ENCODE measurements at places on chromosomes 12 and 14.

DNA sequence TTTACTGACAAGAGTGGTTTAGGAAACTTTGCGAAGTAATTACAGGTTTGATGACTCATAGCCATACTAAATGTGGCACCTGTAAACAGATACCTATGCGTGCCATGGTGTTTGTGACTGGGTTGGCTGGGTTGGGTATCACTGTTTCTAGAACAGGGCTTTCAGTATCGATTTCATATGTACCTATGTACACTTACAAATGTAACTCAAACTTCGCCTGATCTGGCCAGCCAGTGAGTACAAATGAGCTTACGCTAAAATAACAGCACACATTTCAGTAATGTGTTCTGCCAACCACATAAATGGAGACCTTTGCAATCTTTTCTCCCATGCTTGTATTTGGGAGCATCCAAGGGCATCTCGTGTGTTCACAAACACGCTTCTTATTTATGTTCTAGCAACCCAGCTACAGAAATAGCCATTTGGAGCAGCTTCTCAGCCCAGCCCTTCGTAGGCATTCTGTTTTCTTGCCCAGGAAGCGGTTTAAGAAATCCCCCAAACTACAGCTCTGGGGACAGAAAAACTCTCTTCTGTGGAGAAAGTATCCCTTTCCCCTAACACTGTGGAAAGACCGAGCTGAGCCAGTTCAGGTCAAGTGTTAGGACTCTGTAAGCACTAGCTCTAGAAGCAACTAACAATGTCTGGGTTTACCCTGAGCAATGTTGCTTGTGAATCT is 42.3 kb upstream of the MDM1 start:
- peak; percentile 24 for DNase-seq

DNA sequence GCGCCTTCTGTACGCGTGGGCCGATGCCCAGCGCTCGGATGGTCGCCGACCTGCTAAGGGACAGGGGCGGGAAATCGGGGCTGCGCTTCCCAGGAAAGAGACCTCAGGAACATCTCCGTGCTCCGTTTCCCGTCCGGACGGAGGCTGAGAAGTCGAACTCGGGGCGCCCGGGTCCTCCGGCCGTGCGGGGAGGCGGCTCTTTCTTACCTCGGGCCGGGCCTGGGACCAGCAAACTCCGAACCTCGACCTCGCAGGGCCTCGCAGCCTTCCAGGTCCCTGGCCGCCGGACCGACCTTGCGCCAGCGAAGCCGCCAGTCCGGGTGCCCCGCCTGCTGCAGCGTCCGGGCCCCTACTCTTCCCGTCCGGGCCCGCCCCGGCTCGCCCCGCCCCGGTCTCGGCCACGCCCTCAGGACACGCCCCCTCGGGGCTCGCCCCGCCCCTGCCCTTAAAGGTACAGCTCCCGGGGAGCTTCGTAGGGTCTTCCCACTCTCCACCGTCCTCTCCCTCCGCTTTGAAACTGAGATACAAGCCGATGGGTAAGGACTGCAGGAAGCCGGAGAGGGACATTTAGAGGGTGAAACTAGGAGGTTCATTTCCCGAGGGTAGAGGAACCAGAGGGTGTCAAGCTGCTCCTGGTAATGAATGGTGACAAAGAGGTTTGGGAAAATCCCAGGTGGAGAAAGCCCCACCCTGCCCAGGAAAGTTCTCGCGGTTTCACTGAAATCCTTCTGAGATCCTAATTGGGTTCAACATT is at the start of gene SLC8B1:
Gene SLC8B1, minus strand, starts transcription at position 324 of the 754 bp plus-strand sequence. CDS start 2,231 bp downstream, outside the sequence.
- peak; percentile 81 for DNase-seq

- DNase-seq = no peak
These were observed 24.4 kb downstream of the FBXW8 start for GRCh38 chr12:116934908-116935705.

DNA sequence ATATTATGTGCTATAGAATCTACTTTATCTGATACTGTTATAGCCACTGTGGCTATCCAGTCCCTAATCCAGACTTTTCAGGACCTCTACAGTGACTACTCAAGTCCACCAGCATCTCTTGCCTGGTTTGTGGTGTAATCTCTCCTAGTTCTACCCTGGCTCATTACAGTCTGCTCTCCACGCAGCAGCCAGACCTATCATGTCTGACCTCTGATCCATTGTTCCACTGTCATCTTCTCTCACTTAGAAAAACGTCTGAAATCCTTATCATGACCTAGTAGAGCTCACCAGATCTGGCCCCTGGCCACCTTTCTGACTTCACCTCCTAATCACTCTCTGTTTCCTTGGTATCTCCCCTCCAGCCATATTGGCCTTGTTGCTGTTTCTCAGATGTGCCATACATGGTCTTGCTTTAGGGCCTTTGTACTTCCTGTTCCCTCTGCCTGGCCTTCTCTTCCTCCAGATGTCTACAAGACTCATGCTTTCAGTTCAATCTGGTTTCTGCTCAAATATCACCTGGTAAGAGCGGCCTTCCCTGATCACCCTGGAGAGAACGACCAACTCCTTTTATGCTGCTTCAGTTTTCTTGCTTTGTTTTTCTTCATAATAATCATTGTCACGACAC is 475.5 kb downstream of the AACS start:
- DNase-seq = no peak

- DNase-seq = no peak
These were observed 478.9 kb upstream of the MGAT4C start for GRCh38 chr12:86735072-86735471.

DNA sequence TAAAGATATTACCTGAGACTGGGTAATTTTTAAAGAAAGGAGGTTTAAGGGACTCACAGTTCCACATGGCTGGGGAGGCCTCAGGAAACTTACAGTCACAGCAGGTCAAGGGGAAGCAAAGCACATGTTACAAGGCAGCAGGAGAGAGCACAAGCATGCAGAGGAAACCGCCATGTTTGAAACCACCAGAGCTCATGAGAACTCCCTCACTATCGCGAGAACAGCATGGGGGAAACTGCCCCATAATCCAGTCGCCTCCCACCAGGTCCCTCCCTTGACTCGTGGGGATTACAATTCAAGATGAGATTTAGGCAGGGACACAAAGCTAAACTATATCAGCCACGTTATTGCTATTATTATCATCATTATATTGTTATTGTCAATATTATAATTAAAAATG is 138.7 kb downstream of the RIMBP2 start:
- no peak for DNase-seq

DNA sequence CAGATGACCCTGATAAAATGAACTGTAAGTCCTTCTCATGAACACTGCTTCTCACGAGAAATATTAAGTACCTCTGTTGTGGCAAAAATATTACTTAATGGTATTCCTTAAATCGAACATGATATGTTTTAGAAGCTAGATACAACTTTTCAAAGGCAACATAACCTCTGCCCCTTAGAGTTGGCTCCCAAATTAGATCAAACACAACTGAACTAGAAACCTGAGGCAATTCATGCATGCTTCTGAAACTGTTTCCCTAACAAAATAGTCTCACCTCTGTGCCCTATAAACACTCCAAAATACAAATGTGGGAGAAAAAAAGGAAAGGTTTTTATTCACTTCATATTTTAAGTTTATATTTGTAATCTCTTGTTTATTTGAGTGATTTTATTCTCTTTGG is 121.6 kb downstream of the SLC16A7 start:
- no peak for DNase-seq

DNA sequence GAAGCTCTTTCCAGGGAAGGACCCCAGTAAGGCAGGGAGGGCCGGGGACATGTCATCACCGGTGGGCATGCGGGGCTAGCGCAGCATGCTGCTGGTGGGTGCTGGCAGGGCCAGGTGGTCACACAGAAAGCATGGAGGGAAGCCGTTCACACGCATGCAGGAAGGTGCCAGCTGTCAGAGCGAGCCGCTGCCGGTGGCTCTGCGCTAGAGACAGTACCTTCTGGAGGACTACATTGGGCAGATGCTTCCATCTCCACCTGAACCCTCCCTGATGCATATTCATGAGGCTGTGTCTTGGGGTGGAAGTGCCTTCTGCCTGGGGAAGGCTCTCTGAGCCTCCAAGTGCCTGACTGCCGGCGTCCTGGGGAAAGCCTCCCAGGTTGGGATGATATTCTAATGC is 203.8 kb downstream of the CALM1 start:
- DNase-seq = no peak

DNA sequence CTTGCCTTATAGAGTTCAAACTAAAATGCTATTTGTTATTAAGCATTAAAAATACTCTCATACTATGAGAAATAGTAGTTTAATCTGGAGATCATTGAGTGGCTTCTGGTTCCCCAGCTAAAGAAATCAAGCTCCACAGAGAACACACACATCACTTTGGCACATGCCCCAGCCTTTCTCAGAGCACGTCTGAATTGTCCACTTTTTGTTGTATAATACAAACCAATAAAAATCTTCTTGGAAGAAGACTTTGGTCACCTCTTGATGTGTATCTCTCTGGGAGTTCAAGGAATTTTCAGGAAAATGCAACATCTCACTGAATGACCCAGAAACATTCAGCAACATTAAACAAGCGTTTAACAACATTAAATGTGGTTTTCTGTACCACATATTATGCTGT is 413.9 kb downstream of the GALC start:
- DNase-seq = no peak

DNA sequence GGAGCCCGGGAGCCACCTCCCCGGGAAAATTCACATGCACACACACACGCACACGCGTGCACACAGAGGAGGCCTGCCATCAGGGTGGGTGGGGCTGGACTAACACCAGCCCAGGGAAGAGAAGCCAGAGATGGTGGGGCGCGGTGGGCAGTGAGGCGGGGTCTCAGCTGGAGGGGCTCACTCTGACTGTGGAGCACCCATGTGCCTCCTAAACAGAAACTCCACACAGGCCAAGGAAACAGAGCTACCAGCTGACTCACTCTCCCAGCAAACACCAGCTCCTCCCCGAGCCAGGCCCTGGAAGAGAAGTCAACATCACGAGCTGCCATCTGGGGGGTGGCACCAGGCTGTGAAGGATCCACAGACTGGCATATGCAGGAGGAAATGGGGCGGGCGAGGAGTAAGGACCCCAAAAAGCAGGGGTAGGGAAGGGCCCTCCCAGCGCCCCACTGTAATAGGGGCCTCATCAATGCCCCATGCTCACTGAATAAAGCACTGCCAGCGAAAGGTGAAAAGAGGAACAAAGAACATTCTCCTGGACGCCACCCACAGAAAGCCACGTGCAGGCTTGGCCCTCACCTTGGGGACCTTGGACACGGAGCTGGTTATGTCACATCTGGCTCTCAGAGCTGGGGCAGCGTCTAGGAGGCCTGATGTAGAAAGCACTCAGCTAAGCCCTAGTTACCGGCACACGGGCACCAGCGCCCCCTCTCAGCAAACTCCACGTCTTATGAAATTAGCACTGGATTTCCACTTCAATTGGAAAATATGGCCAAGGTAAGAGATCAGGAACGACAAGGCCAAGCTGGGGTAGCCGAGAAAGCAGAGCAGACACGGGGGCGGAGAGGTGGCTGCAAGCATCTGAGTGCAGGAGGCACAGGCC is 8.4 kb upstream of the INF2 start:
- DNase-seq = no peak

DNA sequence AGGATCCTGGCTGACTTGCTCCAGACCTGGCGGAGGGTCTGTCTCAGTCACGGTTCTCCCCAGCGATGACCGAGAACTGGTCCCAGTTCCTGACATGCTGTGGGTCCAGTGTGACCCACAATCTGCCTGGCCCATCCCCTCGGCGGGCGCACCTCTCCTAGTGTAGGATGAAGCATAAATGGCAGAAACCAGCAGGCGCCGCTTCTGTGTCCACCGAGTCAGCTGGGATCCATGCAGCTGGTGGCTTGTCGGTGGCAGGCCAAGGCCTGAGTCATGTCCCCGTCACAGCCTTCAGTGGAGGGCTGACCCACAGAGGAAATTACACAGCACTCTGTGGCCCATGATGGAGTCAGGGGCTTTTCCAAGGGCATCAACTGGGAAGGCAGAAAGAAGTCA is 38.5 kb downstream of the NFKBIA start:
- DNase-seq = no peak

DNA sequence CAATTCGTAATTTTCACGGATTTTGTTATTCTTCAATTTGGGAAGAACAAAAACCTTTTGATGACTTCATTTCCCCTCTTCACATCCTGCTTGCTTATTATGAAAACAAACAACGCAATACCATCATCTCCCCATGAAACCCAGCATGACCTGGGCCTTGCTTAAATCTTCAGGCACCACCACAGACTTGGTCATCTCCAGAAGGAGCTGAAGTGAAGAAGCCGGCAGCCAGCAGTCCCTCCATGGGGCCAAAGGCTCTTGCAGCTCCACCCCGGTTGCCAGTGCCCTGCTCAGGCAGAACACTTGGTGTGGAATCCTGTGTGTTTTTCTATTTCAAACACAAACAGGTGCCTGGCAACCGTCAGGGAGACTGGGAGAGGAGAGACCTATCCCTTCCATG is 982.9 kb upstream of the TMEM132C start:
- no peak for DNase-seq

DNA sequence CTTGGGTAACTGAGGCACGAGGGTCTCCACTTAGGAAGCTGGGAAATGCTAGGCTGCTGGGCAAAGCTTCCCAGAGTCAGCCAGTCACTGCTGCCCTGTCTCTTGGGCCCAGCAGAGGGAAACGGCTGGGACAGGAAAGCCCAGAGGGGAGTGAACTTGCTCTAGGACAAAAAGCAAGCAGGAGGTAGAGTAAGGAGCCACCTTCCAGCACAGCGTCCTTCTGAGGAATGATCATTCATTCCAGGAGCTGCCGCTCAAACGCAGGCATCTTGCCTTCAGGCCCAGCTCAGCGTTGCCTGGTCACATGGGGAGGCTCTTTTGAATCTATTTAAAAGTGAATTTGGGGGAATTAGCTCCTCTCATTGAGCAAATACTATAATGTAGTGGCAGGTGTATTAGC is 118.6 kb downstream of the CRACR2A start:
- no peak for DNase-seq

DNA sequence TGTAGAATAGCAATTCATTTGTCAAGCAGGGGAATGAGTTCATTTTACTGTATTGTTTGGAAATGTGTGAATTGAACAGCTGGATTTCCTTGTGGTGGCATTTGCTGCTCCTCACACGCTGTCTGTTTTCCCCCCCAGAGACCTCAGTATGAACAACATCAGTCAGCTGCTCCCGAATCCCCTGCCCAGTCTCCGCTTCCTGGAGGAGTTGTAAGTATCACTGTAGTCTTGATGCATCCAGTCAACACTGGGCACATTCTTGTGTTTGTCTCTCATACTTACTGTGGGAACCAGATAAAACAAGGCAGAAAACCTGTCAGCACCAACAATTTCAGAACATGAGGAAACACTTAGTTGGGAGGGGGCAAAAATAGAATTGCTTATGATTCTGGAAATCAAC is 64.9 kb downstream of the LGR5 start:
- no peak for DNase-seq
